Glomerular endothelial cell (primary cell): ENCODE measurements at places on chromosomes 11 and 22. TPM values are rescaled to one million over a fixed set of nuclear protein-coding genes. Genes with fewer than 3 reads are reported as not detected.

Gene RIMBP3C
- total RNA-seq = 0.44 TPM in 1 of 2 replicates, not detected in the other

GRCh38 chr22:40046126-40046525 is 51.4 kb downstream of the FAM83F start:
- no peak for DNase-seq

GRCh38 chr11:35980686-35981390 is 37.0 kb downstream of the LDLRAD3 start:
- DNase-seq = no peak

Gene DEUP1
- total RNA-seq = not detected in 2 replicates

Gene MAP6
- 1.4 and 1.5 TPM in 2 replicates for total RNA-seq

Gene KCNQ1OT1
- total RNA-seq = 0.53 and 2.2 TPM in 2 replicates

Gene UCP3
- total RNA-seq = 0.10 and 1.4 TPM in 2 replicates

GRCh38 chr11:112666253-112666652 is 295.0 kb upstream of the NCAM1 start:
- DNase-seq = no peak

Gene RASSF10
- 0.23 and 0.34 TPM in 2 replicates for total RNA-seq

GRCh38 chr22:50020606-50021005 is 8.0 kb upstream of the IL17REL start:
- DNase-seq = no peak

Gene MMP1
- 2,602 and 5,796 TPM in 2 replicates for total RNA-seq

- DNase-seq = no peak
These were observed 23.9 kb upstream of the NECTIN1 start for GRCh38 chr11:119752946-119753345.

- peak; percentile 29 for DNase-seq
These were observed 16.1 kb upstream of the APOA1 start for GRCh38 chr11:116853461-116854073.

Gene HMGXB4
- 14.9 and 17.0 TPM in 2 replicates for total RNA-seq

DNA sequence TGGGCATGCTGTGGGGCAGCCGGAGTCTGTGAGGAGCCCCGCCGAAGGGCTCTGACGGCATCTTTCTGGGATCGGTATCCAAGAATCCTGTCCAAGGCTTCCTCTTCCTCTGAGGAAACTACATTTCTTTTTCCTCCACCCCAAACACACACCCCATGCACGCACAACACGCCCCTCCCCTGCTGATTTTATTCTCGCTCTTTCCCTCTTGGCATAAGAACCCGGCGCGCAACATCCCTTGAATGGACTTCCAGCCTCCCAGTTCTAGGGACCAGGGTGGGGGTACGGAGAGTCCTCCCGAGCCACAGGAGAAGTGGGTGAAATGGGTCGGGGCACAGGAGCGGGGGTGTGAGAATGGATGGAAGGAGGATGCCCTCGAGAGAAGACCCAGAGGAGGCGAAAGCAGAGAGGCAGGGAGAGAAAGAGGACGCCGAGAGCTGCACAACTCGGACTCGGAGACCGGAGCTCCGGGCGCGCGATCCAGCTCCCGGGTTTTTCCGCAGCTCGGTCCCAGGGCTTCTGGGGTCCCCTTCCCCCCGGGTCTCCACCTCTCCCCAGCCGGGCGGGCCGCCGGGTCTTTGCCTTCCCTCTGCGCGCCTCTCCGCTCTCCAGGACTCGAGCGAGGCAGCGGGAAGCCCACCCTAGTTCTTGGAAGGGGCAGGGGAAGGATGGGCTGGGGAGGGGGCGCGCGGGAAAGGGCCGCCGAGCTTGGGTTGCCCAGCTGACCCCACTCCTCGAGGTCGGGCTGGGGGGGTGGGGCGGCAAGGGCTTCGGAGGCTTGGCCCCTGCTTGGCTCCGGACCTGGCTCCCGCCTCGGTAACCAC is 1.5 kb upstream of the LARGE1 start:
- no peak for DNase-seq

Gene KRTAP5-8
- total RNA-seq = not detected in 2 replicates

DNA sequence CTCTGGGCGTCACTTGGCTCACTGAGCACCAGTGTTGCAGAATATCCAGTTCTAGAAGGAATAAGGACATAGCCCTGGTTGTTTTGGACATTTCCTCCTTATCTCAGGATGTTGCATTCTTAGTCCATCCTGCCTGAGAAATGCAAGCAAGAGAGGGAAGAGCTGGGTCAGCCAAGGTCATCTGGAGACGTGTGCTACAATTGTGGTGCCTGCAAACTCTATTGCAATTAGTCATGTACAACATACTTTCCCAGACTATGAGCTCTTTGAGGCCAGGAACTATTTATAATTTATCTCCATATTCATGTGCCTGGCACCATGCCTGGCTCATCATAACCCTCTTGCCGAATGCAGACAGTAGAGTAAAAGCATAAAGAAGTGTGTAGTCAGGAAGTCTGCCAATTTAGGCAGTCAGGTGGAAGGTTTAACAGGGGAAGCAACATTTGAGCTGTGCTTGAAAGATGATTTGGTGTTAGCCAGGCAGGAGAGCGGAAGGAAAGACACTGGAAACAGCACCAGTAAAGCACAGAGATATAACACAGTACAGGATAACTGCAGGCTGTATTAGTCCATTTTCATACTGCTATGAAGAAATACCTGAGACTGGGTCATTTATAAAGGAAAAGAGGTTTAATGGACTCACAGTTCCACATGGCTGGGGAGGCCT is 129.4 kb upstream of the PAX6 start:
- DNase-seq = peak; percentile 16

DNA sequence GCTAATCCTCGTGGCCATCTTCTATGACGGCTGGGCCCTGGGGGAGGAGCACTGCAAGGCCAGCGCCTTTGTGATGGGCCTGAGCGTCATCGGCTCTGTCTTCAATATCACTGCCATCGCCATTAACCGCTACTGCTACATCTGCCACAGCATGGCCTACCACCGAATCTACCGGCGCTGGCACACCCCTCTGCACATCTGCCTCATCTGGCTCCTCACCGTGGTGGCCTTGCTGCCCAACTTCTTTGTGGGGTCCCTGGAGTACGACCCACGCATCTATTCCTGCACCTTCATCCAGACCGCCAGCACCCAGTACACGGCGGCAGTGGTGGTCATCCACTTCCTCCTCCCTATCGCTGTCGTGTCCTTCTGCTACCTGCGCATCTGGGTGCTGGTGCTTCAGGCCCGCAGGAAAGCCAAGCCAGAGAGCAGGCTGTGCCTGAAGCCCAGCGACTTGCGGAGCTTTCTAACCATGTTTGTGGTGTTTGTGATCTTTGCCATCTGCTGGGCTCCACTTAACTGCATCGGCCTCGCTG is 12.1 kb downstream of the MTNR1B start:
- no peak for DNase-seq

- no peak for DNase-seq
These were observed 11.7 kb upstream of the C1QTNF4 start for GRCh38 chr11:47605921-47606320.

Gene P2RY2
- total RNA-seq = 1.4 and 2.3 TPM in 2 replicates

Gene BTG4
- total RNA-seq = not detected in 2 replicates

Gene MFRP
- 0.35 and 0.39 TPM in 2 replicates for total RNA-seq

DNA sequence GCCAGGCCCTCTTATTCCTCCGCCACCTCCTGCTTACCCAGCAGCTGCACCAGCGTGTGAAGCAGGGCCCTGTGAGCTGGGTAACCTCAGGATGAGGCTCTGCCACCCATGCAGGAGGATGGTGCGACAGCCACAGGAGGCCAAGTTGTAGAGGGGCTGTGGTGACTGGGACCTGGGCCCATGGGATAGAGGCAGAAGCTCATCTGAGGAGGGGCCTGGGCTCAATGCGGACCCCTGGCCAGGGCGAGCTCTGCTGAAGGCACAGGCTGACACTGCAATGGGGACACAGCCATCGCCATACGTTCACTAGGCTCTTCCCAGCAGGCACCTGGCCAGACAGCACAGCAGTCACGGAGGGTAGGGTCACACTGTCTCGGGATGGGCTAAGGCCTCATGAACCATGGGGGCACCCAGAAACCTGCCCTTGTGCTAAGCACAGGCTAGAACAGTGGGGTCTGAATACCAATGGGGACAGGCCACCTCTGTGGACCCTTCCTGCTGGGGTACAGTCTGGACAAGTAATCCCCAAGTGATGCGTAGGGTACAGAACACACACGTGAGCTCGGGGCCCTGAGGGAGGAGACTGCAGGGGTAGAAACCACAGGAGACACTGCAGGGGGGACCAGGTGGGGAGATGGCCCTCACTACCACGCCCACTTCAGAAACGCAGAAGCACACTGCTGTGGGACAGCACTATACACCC is 35.3 kb downstream of the GNB1L start:
- DNase-seq = no peak

DNA sequence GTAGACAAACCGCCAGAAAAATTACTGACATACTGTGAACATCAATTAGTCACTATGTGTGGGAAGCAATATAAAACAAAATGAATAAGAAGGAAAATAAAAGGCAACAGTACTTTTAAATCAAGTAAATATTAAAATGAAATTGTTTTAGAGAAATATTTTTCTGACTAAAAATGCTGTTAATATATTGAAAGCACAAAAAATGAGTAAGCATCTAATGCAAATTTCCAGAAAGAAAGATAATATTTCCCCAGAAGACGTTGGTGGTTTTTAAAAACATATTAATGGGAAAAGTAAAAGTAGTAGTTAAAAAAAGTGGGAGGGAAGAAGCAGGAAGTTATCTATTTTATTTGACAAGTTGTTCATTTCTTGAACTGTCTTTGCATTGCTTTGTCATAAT is 16.5 kb downstream of the XKR3 start:
- no peak for DNase-seq

DNA sequence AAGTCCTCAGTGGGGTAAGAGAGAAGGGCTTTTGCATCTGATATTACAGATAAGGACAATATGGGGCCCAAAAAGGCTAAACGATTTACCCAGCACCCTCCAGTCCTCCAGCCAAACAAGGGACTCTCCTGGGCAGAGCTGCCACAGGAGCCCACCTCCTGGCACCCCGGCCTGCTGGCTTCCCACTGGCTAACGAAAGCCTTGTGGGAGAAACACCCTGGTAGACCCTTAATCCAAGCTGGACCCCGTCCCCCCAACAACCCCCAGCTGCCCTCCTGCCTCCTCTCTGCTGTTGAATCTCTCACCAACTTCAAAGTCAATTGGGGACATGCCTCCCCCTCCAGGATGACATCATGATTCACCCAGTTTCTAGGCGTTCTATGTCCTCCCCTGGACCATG is 10.8 kb downstream of the C1QTNF6 start:
- DNase-seq = no peak

Gene NLRP14
- 0.10 TPM in 1 of 2 replicates, not detected in the other for total RNA-seq

DNA sequence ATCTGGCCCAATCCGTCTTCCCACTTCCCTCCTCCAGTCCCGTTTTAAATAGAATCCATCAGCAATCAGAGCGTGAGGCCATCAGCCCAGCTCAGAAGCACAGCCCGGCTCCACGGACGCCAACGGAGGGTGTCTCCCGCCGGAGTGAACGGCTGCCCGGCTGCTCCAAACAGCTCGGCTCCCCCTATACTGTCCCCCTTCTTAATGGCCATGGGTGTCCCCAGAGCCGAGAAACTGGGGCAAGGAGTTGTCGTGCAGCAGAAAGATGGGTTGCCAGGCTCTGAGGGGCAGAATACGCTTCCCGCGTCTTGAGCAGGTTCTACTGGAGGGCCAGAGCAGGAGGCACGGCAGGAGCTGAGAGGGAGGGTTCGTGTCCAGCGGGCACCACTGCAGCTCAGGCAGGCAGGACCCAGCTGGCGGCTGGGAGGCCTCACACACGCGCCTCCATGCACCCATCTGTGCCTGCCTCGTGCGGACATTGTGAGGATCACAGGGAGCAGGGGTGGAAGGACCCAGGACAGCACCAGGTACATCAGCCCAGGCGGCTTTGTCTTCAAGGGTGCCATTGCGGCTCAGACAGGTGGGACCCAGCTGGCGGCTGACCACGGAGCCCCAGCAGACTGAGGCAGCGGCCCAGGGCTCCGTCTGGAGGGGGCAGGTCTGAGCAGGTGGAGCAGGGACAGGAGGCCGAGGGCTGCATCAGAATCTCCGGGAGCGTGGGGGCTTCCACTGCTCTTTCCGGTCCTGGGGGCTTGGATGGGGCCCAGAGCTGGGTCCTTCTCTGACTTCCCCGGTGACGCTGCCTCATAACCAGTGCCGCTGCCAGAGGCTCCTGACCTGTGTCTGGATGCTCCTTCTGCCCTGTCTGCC is 882.7 kb downstream of the BRD1 start:
- DNase-seq = no peak

Gene SEC14L2
- 12.0 and 18.8 TPM in 2 replicates for total RNA-seq

Gene PTPRCAP
- total RNA-seq = 2.2 TPM in 1 of 2 replicates, not detected in the other

DNA sequence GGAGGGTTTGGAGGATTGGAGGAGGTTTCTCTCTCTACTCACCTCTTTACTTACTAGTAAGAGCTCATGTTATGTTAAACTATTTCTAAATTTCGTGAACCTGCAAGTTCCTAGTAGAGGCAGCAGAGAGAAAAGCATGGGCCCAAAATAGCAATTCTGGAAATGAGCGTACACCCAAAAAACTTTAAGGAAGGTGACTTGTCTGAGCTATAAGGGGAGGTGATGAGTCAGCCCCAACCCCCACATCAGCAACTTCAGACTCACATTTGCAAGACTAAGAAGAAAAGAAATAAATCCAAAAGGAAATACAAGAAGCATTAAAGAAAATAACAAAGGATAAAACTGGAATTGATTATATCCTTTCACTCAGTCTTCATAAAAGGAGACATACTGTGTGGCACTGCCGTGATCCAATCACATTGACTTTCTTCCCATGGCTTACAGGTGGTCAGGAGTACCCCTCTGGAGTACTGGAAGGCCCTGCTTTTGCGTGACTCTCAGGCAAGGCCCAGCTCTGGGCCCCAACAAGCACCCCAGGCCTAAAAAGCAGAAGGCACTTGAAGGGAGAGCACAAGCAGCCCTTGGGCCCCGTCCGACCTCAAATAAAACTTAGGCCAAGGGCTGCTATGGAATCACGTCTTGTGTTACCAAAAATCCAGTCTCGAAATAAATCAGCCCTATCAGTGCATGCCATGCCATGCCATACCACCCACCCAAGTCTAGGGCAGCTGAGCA is 14.3 kb downstream of the PACSIN2 start:
- DNase-seq = no peak

- no peak for DNase-seq
These were observed 2.5 kb upstream of the ASCL2 start for GRCh38 chr11:2272946-2273280.

DNA sequence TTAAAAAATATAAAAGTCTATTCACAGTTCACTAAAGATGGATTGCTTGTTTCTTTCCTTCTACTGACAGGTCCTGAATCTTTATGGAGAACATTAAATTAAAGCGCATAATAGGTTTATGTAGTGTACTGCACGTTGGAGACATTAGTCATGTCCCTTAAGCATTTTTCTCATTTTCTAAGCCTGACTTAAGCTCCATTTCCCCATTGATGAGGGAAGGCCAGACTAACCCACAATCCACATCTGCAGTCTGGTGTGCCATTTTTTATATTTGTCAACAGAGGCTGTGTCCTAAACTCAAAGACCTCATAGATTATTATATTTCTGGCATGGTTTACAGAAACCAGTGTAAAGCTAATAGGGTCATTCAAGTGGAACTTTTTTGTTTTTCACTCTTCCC is 39.9 kb downstream of the CADM1 start:
- no peak for DNase-seq

GRCh38 chr11:60950024-60950423 is 2.0 kb downstream of the SLC15A3 start:
- DNase-seq = no peak

GRCh38 chr11:93323747-93324146 is 6.8 kb upstream of the DEUP1 start:
- DNase-seq = no peak

- no peak for DNase-seq
These were observed 30.7 kb downstream of the SHISAL1 start for GRCh38 chr22:44281768-44282637.
